Lung microvascular endothelial cell (primary cell): ENCODE measurements at places on chromosomes 13 and 19. TPM values are rescaled to one million over a fixed set of nuclear protein-coding genes. Genes with fewer than 3 reads are reported as not detected.

KCNJ14 gene
- under 0.01 and 0.20 TPM in 2 replicates for total RNA-seq

ZNF534 gene
- not detected in 2 replicates for total RNA-seq

ONECUT3 gene
- total RNA-seq: not detected in 2 replicates

GRCh38 chr13:21541271-21541670 is 62.7 kb downstream of the MICU2 start:
- no peak for DNase-seq

DNA sequence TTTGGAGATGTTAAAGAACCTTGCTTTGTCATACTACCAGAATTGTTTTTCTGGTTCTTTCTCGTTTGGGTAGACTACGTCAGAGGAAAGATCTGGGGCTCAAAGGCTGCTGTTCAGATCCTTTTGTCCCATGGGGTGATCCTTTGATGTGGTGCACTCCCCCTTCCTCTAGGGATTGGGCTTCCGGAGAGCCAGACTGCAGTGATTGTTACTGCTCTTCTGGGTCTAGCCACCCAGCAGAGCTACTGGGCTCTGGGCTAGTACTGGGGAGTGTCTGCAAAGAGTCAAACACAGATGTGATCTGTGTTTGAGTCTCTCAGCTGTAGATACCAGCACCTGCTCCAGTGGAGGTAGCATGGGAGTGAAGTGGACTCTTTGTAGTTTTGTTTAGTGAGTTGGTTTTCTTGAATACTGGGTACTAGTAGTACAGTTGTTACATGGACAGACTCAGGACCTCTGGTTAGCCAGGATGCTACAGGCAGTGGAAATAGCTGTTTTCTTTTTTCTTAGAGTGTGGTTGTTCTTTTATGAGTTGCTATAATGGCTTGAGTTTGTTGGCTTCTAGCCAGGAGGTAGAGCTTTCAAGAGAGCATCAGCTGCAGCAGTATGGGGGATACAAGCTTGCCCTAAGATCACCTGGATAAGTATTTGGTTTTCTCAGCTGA is 34.4 kb downstream of the DNAJC15 start:
- DNase-seq: no peak

DNA sequence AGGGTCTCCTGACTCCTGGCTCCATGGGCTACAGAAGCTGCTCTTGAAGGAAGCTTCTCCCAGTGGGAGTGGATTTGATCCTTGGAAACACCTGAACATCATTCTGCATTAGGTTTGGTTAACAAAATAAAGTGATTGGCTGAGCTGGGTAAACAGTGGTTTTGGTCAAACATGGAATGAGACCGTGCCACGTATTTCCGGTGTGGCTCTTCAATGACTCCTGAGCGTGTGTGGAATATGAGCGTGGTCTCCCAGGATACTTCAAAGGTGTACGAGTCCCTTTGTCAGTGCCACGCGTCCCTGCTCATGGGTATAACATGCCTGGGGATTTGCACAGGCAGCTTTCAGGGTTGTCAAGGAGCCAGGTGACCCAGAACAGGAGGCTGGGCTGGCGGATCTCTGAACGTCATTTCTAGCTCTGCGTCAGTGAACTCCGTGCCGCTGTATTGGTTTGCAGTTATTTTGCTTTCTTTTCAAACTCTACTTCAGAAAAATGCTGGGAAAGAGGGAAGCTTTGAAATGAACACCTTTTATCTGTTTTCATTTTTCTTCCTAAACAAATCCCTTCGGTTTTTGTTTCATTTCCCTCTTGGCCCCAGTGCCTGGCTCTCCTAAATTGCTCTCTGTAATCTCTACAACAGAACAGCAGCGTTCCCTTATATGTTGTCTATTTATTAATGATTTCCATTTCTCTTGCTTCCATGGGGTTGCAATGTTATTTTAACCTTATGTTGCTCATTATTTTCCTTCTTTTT is 26.3 kb upstream of the GJB6 start:
- DNase-seq: no peak

GRCh38 chr13:51717786-51718398 is 86.1 kb downstream of the DHRS12 start:
- DNase-seq: no peak

PRTN3 gene
- not detected in 2 replicates for total RNA-seq

DNA sequence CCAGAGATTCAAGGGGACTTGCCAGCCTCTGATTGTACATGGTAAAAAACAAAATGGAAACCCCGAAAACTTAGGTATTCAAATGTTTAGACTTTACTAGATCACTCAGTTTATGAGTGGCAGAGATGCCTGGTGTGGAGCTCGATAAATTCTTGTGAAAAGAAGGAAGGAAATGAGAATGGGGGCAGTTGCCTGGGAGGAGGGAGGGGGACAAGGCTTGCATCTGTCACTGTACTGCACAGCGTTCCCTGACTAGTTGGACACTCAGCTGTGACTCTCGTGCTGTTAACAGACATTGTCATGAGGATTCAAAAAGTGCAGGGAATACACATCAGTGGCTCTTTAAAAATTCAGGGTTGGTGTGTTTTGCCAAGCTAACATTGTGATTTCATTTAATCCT is 232.9 kb downstream of the ZIC5 start:
- no peak for DNase-seq

- DNase-seq: no peak
Measured at GRCh38 chr13:103852036-103852435, 785.8 kb upstream of the SLC10A2 start.
